ENCODE measurements at places on chromosomes 13 and 19.

DNA sequence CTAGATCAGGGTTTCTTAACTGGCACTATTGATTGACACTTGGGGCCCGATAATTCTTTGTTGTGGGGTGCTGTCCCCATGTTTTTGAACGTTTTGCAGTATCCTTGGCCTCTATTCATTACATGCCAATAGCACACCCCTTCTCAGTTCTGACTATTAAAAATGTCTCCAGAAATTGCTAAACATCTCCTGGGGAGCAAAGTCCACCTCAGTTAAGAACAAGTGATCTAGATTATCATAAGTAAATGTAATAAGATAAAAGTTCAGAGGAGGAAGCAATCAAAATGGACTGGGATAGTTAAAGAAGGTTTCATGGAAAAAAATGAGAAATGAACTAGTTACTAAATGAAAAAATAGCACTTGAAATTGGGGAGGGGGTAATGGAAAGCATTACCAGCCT is 98.1 kb upstream of the MIR17HG start:
- no peak for DNase-seq

- no peak for DNase-seq
Measured at GRCh38 chr19:19321141-19321577, 530 bp downstream of the MAU2 start.

GRCh38 chr13:98664047-98664446 is 87.1 kb upstream of the STK24 start:
- DNase-seq = no peak

DNA sequence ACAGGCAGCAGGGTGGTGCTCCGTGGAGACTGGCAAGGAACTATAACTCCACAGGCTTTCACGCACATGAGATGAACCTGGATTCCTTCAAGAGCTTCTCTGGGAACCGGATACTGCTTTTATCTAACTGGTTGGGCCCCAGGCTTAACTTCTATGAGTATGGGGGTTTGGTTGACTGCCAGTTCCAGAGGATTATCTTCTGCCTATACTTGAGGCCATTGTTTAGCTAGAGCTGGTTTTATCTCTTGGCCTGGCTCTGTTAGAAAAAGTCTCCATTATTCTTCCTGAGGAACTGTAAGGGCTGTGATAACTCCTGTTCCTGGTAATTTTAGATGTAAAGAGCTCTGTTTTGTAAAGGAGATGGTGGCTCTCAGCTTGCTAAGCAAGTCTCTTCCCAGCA is 40.9 kb downstream of the ZNF846 start:
- DNase-seq = no peak

DNA sequence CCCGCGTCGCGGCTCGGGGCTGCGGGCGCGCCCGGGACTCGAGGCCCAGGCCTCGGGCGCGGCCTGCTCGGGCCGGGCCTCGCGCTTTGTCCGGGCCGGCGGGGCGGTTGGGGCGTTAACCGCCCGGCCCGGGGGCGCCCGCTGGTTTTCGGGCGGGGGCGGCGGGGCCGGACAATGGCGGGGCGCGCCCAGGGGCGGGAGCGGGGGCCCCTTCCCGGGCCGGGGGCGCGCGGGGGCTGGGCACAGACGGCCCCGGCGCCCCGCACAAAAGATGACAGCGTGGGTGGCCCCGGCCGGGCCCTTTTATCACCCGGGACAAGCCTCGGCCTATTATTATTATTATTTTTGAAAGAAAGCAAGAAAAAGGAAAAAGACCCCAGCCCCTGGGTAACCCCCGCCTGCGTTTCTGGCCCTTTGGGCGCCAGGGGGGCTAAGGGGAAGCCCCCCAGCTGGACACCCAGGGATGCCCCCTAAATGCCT is 419 bp downstream of the KDM4B start:
- DNase-seq = no peak

DNA sequence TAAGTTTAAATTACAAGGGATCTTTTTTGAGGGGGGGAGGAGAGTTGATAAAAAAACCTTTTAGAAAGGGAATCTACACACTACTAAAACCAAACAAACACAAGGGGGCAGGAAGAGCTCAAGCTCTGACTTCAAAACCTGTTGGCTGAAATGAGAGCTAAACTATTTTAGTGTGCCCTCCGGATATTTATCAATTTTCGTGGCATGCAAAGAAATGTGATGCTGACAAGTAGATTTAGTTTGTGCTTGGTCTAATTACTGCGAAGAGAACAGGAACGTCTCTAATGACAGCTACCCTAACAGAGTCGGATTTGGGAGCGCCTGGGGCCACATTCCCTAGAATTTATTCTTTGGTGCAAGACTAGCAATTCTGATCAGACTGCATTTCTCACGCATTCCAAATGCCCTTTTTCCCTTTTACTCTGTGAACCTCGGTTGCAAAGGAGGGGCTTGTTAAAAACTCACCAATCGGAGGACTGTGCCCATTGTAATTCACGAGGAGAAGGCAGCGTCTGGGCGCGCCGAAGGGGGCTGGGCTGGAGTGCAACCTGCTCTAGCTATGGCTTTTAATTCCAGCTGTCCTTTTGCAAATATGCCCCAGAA is 802 bp upstream of the FREM2 start:
- no peak for DNase-seq

GRCh38 chr19:42114412-42114811 is 17.8 kb downstream of the POU2F2 start:
- DNase-seq = no peak

- no peak for DNase-seq
Measured at GRCh38 chr13:25654322-25654721, 282.5 kb downstream of the ATP8A2 start.

- DNase-seq = no peak
Measured at GRCh38 chr13:25347151-25347550, 24.6 kb upstream of the ATP8A2 start.

DNA sequence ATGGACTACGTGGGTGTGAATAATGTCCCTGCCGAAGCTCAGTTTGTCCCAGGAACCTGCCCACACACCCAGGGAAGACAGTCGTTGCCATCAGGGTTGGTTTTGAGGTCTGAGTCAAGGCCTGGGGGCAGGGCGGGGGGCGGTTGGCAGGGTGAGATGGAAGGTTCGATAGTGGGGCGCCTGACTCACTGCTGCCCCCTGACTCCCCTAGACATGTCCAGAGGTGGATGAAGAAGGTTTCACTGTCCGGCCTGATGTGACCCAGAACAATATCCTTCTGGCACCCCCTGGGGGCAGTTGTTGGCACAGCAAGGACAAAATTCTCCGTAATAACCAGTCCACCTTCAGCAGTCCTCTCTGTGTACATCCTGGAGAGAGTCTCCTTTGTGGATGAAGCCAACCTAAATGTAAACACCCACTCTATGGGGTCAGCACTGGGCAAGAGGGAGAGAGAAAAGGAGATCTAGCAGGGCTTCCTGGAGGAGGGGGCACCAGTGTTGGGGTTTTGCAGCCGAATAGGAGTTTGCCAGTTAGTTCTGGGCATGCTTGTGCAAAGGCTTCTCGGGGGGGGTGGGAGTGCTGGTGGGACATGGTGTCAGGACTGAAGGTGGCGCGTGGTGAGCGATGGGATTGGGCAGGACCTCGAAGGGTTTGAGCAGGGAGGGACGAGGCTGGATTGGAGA is 19.6 kb upstream of the B3GNT3 start:
- DNase-seq = no peak

DNA sequence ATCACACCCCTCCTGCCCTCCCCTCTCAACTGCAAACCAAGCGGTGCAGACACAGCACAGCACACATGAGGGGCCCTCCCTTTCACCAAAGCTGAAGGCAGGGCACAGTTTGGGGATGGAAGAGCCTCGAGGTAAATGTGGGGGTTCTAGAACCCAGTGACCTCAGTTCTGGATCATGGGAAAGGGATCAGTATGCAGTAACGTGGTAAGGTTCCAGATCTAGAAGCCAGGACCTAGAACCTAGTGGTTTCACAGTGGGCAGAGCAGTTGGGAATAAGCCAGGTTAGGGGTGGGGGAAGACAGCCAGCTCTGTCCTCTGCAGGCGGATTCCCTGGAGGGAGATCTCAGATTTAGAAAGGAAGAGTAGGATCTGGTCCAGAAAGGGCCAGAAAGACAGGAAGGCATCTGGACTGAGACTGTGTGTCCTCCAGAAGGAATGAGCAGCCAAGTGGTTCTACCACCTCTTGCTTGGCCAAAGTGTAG is 3.1 kb downstream of the FTL start:
- DNase-seq = no peak

DNA sequence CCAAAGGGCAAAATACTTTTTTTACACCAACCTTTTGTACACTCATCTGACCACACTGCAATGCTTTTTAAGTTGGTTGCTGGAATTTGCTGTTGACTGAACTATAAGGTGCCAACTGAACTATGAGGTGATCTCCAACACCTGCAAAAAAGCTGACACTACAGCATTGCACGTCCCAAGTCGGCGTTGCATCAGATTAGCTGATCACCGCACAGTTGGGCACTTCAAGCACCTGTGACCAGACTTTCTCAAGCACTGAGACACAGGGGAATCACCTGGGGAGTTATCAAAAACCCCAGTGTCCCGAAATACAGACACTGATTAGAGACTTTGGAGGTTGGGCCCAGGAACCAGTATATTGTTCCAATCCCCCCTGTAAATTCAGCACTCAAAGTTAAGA is 1.1 kb downstream of the NLRP11 start:
- DNase-seq = no peak

- DNase-seq = no peak
Measured at GRCh38 chr19:33868788-33869412, 72.2 kb downstream of the KCTD15 start.

DNA sequence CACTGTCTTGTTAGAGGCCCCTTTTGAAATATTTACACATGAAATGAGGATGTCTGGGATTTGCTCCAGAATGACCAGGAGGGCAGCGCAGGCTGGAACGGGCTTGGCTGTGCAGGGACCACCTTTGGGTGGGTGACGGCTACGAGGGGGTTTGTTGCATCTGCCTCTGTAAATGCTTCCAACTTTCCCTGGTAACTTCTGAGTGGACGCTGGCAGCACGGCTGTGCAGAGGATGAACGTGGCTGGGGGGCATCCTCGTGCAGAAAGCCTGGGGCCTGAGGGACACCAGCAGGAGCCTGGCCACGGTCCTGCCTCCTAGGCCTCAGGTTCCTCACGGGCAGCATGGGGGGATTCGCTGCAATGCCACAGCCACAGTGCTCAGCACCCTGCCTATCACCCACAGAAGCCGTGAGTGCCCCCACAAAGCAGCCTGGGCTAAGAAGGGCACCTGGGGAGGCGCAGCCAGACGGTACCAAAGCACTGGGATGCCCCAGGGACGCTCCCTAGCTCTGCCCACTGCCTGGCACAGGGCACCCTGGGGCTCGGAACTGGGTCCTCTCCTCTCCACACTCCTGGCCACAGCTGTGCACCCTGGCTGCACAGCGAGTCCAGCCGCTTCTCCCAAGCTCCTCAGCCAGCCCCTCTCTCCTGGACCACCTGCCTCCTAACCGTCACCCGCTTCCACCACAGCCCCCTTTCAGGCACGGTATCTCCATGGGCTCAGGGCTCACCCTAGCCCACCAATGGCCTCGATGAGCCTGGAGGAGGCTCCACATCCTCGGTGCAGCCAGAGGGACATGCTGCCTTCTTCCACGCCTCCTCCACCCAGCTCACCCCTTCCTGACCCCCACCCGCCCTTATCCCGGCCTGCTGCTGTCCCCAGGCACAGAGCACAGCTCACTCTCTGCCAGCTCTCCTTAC is 44.5 kb downstream of the MLLT1 start:
- no peak for DNase-seq

DNA sequence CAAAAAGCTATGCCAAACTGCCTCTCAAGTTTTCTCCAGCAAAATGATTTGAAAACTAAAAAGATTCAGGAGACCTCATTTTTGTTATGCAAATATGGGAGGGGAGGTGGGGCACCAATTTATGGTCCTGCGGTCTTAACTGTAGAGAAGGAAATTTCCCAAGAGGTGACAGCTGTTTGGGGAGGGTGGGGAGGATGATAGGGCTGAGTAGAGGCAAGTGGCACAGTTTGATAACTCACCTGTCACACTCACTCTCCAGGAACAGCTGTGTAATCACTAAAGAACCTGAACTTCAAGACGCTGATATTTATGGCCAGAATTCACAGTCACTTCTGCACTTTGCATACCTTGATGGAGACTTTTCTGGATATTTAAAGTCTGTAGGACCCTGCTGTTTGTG is 232.9 kb upstream of the STARD13 start:
- no peak for DNase-seq

- DNase-seq = no peak
Measured at GRCh38 chr13:27035892-27036235, 135.7 kb downstream of the USP12 start.

GRCh38 chr13:41199526-41199925 is 5.2 kb upstream of the KBTBD7 start:
- no peak for DNase-seq

GRCh38 chr13:34344816-34345215 is 526.9 kb downstream of the RFC3 start:
- DNase-seq = no peak

- DNase-seq = no peak
Measured at GRCh38 chr19:40442328-40443130, 1.6 kb downstream of the SERTAD3 start.

GRCh38 chr19:54035215-54036178 is 28.2 kb downstream of the VSTM1 start:
- DNase-seq = no peak

DNA sequence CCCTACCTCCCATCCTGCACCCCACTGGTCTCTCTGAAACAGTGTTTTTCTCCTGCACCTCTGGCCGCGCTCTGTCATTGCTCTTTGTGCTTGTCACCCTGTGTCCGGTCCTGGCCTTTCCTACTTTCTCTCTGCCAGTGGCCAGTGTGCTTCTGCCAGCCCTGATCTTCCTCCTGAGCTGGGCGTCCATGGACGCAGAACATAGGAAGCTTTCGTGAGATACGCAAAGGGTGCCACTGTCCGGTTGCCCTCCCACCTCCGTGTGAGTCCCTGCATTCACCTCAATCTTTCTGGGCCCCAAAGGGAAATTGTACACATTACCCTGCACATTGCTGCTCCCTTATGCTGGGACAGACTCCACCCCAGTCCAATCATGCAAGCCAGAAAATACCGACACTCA is 105.7 kb upstream of the SOX1 start:
- no peak for DNase-seq

GRCh38 chr13:93714171-93714570 is 487.6 kb downstream of the GPC6 start:
- no peak for DNase-seq

GRCh38 chr13:88958821-88959220 is 1287.7 kb downstream of the SLITRK5 start:
- DNase-seq = no peak

DNA sequence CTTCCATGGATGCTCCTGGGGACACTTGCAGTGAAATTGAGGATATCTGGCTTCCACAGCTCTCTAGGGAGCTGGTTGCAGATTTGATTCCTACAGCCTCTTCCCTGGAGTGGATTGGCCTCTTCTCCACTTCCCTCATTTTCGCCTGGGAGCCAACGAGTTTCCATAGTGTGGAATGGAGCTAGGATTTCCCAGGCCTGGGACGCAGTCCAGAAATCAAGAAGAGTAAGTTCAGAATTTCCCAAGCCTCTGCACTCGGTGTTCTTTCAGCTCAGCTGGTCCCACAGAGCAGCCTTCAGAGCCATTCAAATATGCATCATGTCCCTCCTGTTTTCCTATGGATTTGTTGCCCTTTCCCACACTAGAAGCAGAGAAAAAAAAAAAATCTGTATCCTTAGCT is 68.2 kb downstream of the RAP2A start:
- DNase-seq = peak; percentile 4

GRCh38 chr19:29708554-29709439 is 6.3 kb downstream of the C19orf12 start:
- DNase-seq = no peak

GRCh38 chr13:40368127-40368891 is 298.1 kb downstream of the FOXO1 start:
- no peak for DNase-seq

Data from C1 segment of cervical spinal cord (tissue), 14 donors.